ENCODE measurements at places on chromosomes 16 and 17.

GRCh38 chr16:920717-921116 lies 50.1 kb downstream of the LMF1 start:
- no peak for DNase-seq

- no peak for DNase-seq
Measured at GRCh38 chr16:50272687-50273381, 6.5 kb downstream of the ADCY7 start.

- DNase-seq = no peak
Measured at GRCh38 chr16:68155425-68155824, 70.3 kb downstream of the NFATC3 start.

DNA sequence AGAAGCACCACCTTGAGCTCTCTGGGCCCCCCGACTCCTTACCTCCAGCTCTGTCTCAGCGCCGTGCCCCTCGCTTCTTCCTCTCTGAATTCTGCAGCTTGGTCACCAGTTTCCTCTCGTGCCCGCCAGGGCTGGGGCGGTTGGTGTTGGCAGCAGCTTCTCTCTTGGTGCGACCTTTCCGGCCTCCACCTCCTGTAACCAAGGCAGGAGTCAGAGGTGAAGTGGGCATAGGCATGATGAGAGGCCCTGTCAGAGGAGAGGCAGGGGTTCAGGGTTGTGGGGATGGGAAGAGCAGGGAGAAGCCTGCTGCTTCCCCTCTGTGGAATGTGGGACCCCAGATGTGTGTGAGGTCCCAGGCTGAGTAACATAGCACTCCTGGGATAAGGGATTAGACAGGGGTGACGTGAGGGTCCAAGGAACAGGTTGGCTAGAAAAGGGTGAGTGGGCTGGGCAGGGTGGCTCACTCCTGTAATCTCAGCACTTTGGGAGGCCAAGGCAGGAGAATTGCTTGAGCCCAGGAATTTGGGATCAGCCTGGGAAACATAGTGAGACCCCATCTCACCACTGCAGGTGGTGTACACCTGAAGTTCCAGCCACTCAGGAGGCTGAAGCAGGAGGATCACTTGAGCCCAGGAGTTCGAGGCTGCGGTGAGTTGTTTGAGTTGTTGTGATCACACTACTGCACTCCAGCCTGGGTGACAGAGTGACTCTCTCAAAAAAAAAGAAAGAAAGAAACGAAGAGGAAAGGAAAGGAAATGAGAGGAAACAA lies 626 bp downstream of the NUPR1 start:
- DNase-seq = no peak
